Stimulated activated CD8-positive, alpha-beta memory T cell treated with anti-CD3 and anti-CD28 coated beads, Interleukin-4, amount 100 ng/mL, for 4 hours (primary cell): ENCODE measurements at places on chromosomes 12 and 14.
A peak's percentile ranks its signal among the peaks of the same experiment; 100 is the strongest.

- peak; percentile 24 for DNase-seq
These were observed 593 bp downstream of the PIP4P1 start for GRCh38 chr14:20460458-20461224.

DNA sequence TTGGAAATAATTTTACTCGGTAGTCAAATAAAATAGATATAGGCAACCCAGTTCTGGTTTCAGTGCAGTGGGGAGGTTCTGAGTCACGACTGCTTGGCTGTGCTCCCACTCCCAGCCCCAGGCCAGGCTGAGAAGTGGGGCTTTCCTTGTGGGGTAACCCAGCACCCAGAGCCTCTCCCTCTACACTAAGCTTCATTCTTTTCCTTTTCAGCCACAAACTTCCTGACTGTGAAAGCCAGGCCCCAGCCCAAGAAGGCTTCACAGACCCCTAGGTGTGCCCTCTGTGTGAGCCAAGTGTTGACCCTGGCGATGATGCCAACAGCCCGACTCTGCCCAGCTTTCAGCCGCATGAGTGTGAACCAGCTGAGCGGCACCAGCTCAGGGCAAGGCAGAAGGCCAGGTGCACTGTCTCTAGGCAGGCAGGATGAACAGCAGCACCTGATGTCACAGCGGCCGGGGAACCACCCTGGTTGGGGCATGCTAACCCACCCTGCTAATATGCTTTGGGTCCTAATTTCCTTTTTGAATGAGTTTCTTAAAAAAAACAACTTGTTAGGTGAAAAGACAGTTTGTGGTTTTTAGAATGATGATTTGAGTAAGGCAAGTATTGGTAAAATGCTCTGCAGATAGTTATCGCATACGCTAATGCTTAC lies 42.2 kb upstream of the ATP23 start:
- DNase-seq = peak; percentile 52

GRCh38 chr14:102907980-102908730 lies 14.3 kb upstream of the AMN start:
- no peak for DNase-seq

DNA sequence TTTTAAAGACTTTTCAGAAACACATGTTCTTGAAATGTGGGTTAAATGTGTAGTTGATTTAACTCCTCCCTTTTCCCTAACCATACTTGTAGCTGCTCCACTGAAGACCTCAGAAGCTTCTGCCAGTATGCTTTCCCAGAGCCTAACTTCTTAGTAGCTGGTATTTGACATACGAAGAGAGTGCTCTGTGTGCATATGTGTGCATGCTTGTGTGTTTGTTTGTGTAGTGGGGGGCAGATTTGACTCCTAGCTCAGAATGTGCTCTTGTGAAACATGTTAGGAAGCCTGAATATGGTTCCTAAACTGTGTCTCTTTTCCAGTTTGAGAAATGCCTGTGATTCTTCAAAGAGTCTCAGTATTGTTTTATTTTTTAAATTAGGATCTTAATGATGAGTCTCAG lies 420.4 kb downstream of the PCNX1 start:
- no peak for DNase-seq

DNA sequence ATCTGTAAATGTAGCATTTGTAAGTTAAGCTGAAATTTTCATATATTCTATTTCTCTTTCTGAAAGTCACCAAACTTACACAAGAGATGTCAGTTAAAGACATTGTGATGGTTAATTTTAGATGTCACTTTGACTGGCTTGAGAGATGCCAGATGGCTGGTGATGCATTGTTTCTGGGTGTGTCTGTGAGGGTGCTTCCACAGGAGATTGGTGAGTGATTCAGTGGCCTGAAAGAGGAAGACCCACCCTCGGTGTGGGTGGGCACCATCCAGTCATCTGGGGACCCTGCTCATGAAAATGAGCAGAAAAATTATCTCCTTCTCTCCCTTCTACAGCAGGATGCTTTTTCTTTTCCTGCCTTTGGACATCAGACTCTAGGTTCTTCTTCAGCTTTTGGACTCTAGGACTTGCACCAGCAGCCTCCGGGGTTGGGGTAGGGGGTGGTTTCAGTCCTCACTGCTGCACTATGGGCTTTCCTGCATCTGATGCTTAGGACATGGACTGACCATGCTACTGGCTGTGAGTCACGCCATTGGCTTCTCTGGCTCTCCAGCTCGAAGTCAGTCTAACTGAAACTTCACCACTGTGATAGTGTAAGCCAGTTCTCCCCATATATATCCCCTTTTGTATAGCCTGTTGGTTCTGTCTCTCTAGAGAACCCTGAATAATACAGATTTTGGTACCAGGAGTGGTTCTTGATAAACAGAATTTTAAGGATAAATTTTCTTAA lies 20.9 kb downstream of the PDE6H start:
- DNase-seq = peak; percentile 9

GRCh38 chr12:59041241-59042121 lies 121.2 kb upstream of the LRIG3 start:
- no peak for DNase-seq
